ENCODE measurements at places on chromosomes 6 and 20. TPM values are rescaled to one million over a fixed set of nuclear protein-coding genes. Genes with fewer than 3 reads are reported as not detected.

SLC25A27 gene
- total RNA-seq = 5.7 TPM

KCNG1 gene
- total RNA-seq = 0.27 TPM

BACH2 gene
- 13.2 TPM for total RNA-seq

OXT gene
- total RNA-seq = 1.6 TPM

PPARD gene
- total RNA-seq = 1.3 TPM

RIPPLY2 gene
- total RNA-seq = not detected

OPN5 gene
- total RNA-seq = under 0.01 TPM

CST1 gene
- not detected for total RNA-seq

FAM209A gene
- 0.54 TPM for total RNA-seq

HEY2 gene
- total RNA-seq = not detected

RALGAPA2 gene
- 19.7 TPM for total RNA-seq

DUSP15 gene
- 8.6 TPM for total RNA-seq

FAXC gene
- under 0.01 TPM for total RNA-seq

RALGAPB gene
- 23.7 TPM for total RNA-seq

- DNase-seq = no peak
These were observed 53.9 kb upstream of the SOX4 start for GRCh38 chr6:21539621-21540100.

- DNase-seq = no peak
These were observed 26.1 kb downstream of the TSHZ2 start for GRCh38 chr20:52998268-52998667.

GRCh38 chr20:2042400-2042799 lies 48.5 kb upstream of the PDYN start:
- DNase-seq = no peak

GRCh38 chr20:44594730-44595129 lies 12.4 kb downstream of the PKIG start:
- DNase-seq = peak; percentile 63

DNA sequence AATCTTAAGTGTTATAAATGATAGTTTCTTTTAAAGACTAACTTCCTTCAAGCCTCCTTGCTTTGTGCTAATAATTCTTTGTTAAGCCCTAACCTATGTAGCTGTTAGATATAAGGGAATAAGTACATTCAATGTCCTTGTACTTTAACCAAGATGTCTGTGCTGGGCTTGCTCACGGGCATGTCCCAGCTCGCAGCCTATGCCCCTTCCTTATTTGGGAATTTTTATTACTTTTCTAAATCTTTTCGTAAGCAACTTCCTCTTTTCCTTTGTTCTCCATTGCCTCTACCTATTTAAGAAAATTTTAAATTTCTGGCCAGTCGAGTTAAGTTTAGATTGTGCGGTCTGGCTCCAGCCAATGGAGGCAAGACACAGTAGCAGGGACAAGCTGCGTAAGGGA lies 26.0 kb upstream of the CDK19 start:
- DNase-seq = no peak

GRCh38 chr6:166737261-166737660 lies 110.2 kb upstream of the RPS6KA2 start:
- no peak for DNase-seq

GRCh38 chr6:167691533-167692312 lies 135.0 kb upstream of the AFDN start:
- DNase-seq = no peak

DNA sequence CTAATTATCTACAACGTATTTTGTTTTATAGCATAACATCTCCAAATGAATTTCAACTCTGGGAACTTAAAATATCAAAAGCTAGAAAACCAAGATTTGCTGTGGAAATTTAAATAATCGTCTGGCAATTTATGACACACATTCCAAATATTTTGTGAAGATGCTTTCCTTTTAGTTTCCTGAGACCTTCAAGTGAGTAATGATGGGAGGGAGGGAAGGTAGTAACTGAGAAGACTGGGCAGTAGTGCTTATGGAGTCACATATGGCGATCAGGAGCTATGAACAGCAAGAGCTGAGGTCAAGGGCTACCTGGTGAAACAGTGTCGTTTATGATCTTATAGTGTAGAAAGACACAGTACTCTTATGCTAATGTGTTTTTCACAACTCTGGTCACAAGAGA lies 178.2 kb upstream of the THEMIS start:
- no peak for DNase-seq

DNA sequence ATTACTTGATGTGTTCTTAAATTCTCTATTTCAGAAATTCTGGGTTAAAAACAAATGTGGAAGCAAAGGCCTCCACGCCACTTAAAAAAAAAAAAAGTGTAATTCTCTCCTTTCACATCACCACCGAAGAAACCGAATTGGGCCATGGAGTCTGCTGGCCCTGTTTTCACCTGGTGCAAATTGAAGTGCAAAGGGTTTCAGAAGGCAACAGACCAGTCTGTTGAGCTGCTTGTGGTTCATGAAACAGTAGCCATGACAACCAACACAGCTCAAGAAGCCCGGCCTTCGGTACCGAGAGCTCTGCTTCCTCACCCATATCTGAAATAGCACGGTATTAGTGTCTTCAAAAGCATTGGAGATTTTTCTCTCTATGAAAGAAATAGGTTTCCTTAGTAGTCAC lies 63.1 kb downstream of the GMPR start:
- DNase-seq = no peak

GRCh38 chr6:56220078-56220477 lies 27.3 kb downstream of the COL21A1 start:
- DNase-seq = no peak

DNA sequence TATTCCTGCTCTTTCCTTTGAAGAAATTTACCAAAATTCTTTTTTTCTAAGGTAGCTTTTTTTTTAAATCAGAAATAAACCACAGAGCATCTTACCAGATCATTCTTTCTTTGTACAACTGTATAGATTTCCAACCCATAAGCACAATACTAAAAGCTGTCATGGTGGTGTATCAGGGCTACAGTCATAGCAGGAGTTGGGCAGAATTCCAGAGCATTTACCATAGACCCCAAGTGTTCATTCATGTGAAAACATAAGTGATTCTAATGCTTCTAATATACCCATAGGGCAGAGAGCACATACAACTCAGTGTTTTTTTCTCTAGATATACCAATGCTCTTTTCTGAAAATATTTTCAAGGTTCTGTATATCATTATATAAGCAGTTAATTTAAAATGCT lies 392.5 kb downstream of the FRK start:
- no peak for DNase-seq

GRCh38 chr20:31516651-31517050 lies 2.4 kb downstream of the HM13 start:
- DNase-seq = no peak

DNA sequence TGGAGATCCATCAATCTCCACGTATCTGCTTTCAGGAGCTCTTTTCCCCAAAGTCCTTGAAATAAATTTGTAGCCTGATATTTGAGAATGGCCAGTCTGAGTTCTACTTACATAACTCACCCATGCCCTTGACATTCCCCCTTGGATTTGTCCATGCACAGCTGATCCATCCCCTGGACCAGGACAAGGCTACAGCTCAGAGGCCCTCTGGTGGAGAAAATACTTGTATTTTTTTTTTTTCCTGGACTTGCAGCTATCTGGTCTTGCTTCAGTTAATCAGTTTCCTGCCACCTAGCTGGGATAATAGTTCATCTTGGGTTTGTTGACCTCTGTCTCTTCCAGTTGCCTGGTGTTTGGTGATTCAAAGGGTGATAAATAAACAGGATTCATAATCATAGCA lies 467.6 kb downstream of the DHX35 start:
- DNase-seq = no peak

DNA sequence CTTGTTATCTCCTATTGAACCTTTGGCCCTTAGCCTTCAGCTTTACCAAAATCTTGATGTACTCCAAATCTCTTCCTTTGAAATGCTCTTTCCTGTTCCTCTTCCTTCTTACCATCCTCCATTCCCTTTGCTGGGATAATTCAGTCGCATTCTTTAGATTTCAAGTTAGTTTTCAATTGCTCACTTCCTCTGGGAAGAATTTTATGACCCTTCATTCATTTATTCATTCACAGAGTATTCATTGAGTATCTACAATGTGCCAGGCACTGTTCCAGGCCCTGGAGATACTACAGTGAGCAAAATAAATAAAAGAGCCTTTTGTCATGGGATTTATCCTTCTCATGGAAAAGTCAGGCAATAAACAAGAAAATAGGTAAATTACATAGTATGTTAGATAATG lies 548.2 kb upstream of the FLRT3 start:
- DNase-seq = no peak

DNA sequence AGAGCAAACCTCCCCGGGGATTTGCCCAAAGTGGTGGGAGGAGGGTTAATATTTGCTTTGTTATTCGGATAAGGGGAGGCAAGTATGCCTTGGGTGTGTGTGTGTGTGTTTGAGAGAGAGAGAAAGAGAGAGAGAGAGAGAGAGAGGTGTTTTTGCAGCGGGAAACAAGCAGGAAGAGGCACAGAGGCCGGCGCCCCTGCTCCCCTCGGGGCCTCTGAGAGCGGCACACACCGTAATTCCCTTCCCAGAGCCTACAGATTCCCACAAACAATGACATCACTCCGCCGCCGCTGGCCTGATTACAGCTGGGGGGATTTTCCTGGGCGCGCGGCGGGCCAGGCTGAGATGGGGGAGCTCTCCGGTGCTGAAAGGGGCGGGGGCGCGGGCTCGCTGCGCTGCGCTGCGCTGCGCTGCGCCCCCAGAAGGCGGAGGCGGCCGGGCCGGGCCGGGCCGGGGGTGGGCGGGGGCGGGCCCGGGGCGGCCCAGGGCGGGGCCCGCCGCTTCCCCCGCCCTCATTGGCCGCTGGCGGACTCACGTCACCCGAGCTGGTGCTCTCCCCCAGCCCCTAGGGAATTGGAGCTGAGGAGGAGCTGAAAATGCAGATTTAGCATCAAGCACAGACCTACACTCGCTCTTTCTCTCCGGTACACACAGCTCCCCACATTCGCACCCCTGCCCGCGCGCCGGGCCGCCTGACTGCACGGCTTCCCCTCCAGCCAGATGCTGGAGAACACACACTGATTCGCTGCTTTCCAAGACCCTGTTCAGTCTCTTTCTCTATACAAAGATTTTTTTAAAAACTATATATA lies at the start of gene PCSK2:
Gene PCSK2 (plus strand): TSS at position 631 of the 809 bp plus-strand sequence. CDS start 266 bp downstream, outside the sequence.
- peak; percentile 5 for DNase-seq

DNA sequence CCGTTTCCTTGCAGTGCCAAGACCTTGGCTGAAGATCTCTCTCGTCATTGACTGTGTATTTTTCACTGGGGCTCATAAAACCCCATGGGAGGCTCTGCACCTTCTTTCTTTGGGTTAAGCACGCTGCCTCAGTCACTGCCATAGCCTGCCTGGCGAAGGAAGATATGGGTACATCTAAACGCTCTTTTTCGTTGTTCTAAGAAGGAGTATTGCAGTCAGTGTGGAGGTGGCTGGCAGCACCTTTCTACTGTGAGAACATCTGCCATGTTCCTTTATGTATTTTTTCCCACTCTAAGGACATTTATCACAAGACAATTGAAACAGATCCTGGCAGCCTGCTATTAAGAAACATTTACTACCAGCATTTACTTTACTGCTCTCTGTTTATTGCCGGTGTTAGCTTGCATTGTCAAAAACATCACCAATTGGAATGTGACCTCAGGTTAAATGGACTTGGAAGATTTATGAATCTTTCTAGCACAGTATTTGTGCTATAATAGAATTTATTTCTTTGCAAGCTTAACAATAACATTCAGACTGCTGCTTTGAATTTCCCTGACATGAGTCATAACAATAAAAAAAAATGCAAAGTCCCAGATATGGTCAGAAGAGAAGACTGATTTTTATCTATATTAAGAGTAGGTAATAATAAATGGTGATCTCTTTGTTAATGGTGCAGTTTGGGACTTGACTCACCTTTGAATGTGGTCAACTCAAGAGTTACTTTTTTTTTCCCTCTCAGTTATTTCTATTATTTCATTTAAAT lies 62.2 kb upstream of the CLDN20 start:
- no peak for DNase-seq

Data from hematopoietic multipotent progenitor cell (in vitro differentiated cells).